ENCODE measurements at places on chromosomes 4 and X. TPM values are rescaled to one million over a fixed set of nuclear protein-coding genes. Genes with fewer than 3 reads are reported as not detected.

The WDR17 gene
- total RNA-seq = 1.4 TPM

The IL2RG gene
- total RNA-seq = 366 TPM

The MAGEC1 gene
- not detected for total RNA-seq

The LEF1 gene
- 77.0 TPM for total RNA-seq

The SH3TC1 gene
- total RNA-seq = 14.2 TPM

The SLC9B1 gene
- 0.28 TPM for total RNA-seq

The TMEM47 gene
- total RNA-seq = not detected

The HSFX1 gene
- total RNA-seq = 0.57 TPM

The TDO2 gene
- not detected for total RNA-seq

The TCEAL9 gene
- total RNA-seq = 0.97 TPM

The CSAG1 gene
- not detected for total RNA-seq

The IL1RAPL2 gene
- not detected for total RNA-seq

DNA sequence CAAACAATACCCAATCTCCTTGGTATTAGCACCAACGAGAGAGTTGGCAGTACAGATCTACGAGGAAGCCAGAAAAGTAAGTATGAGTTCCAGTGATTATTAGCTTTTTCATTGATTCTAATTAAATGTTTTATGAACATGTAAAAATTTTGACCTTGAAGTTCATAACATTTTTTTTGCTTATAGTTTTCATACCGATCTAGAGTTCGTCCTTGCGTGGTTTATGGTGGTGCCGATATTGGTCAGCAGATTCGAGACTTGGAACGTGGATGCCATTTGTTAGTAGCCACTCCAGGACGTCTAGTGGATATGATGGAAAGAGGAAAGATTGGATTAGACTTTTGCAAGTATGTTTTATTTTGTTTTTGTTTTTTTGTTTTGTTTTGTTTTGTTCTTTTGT is 10.1 kb downstream of the DDX3X start:
- H3K27ac ChIP-seq = no peak overlapping the region
- no peak overlapping the region for H3K4me3 ChIP-seq
- no peak for DNase-seq

- H3K4me3 ChIP-seq = no peak overlapping the region
Measured at GRCh38 chr4:24211856-24212255, 322.0 kb upstream of the PPARGC1A start.

DNA sequence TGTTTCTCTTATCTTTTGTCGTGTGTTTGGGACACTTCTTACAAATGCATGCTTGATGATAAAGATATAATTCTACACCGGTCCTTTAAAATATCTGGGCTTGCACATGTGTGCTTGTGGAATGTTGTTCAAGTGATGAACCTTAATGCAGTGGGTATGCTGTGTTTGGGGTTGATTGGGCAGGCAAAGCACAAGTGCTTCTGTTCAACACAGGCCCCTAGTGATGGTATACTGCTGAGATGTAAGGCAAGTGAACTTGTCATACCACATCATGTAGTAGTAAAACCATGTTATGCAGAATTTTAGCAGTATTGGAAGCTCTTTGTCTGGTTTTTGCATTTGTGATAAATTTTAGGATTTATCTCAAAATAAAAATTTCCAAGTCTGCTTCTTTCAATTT is 23.9 kb downstream of the TBC1D19 start:
- no peaks in the 10 kb centered on the region for H3K36me3 ChIP-seq
- H3K4me3 ChIP-seq = no peak overlapping the region
- no peak for DNase-seq
- no peaks in the 10 kb centered on the region for H3K27me3 ChIP-seq
- H3K4me1 ChIP-seq = peaks cover 13% of the 10 kb centered on the region

GRCh38 chr4:70603856-70604255 is 11.8 kb downstream of the AMBN start:
- H3K4me3 ChIP-seq = no peak overlapping the region
- no peak overlapping the region for H3K27ac ChIP-seq
- no peak for DNase-seq
- no peaks in the 10 kb centered on the region for H3K4me1 ChIP-seq
- H3K27me3 ChIP-seq = peaks cover 19% of the 10 kb centered on the region

DNA sequence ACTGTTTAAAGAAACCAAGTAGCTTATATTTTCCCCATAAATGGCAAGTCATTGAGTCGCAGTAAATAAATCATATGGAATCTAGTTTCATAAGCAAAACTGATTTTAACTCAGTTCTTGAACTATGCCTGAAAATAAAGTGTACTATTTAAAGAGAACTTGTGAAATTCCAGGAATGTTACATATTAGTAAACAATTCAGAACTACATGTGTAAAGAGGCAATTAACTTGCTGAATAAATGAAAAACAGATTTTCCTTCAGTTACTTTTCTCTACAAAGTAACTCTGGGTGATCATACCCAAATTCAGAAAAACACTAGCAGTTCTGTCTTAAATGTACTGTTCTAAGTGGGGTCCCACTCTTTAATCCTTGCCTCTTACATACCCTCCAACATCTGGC is 236.1 kb upstream of the EDNRA start:
- DNase-seq = no peak
- H3K27me3 ChIP-seq = no peaks in the 10 kb centered on the region
- H3K36me3 ChIP-seq = no peaks in the 10 kb centered on the region

GRCh38 chr4:4609622-4610334 is 67.9 kb upstream of the STX18 start:
- DNase-seq = no peak
- H3K4me3 ChIP-seq = no peak overlapping the region
- H3K4me1 ChIP-seq = no peaks in the 10 kb centered on the region
- H3K27ac ChIP-seq = no peak overlapping the region
- no peaks in the 10 kb centered on the region for H3K36me3 ChIP-seq
- no peaks in the 10 kb centered on the region for H3K27me3 ChIP-seq

- H3K4me1 ChIP-seq = peaks cover 4% of the 10 kb centered on the region
- H3K27ac ChIP-seq = no peak overlapping the region
- DNase-seq = no peak
- peaks cover 15% of the 10 kb centered on the region for H3K27me3 ChIP-seq
Measured at GRCh38 chr4:106367072-106367471, 1.5 kb downstream of the GIMD1 start.

- H3K4me3 ChIP-seq = no peak overlapping the region
- no peaks in the 10 kb centered on the region for H3K4me1 ChIP-seq
- DNase-seq = no peak
Measured at GRCh38 chr4:90833706-90834105, 706.5 kb downstream of the CCSER1 start.

GRCh38 chrX:44012484-44013096 is 39.4 kb upstream of the NDP start:
- no peak overlapping the region for H3K4me3 ChIP-seq
- peak; percentile 9 for DNase-seq
- peaks cover 9% of the 10 kb centered on the region for H3K27me3 ChIP-seq
- H3K27ac ChIP-seq = no peak overlapping the region
- H3K4me1 ChIP-seq = peaks cover 13% of the 10 kb centered on the region
- no peaks in the 10 kb centered on the region for H3K36me3 ChIP-seq

DNA sequence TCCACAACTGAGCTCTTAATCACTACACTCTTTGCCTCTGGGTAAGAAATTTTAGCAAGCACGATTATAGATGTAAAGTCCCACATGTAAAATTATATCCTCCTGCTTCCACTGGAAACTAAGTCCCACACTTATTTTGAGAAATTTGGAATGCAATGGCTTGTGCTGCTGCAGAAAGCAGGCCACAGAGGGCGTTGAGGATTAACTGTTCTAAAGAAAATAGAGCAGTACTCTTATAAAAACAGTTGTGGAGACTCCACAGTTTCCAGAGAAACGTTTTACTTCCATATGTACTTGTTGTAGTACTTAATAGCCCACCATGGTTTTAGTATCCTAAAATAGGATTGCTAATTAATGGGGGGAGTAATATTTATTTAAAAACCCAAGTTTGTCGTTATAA is 1.7 kb upstream of the CENPC start:
- no peak for DNase-seq
- H3K4me3 ChIP-seq = peak overlapping the region; percentile 30
- H3K27ac ChIP-seq = no peak overlapping the region
- H3K36me3 ChIP-seq = peaks cover 27% of the 10 kb centered on the region
- H3K27me3 ChIP-seq = no peaks in the 10 kb centered on the region

DNA sequence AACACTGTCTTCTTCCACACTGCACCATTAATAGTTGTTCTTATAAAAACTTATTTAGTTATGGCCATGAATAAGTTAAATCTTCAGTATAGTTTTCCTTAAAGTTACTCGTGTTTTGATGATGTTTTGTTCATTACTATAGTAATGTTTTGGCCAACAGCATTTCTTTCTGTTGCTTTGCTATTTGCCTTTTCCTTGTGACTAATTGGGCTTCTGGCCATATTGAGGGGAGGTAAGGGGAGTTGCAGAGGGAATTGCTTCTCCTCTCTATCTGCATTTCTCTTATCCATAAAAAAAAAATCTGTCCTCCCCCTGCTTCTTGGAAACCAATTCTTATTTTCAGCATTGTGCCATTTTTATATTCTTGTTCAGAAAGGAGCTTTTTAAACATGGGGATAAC is 42.7 kb upstream of the ZCCHC12 start:
- H3K27me3 ChIP-seq = peaks cover 2% of the 10 kb centered on the region
- H3K4me3 ChIP-seq = no peak overlapping the region
- H3K4me1 ChIP-seq = no peaks in the 10 kb centered on the region
- no peaks in the 10 kb centered on the region for H3K36me3 ChIP-seq
- no peak overlapping the region for H3K27ac ChIP-seq

GRCh38 chr4:80678413-80678812 is 342.9 kb downstream of the CFAP299 start:
- DNase-seq = no peak
- no peak overlapping the region for H3K4me3 ChIP-seq
- no peak overlapping the region for H3K27ac ChIP-seq

GRCh38 chrX:68659385-68659784 is 11.9 kb downstream of the STARD8 start:
- no peak for DNase-seq
- H3K36me3 ChIP-seq = no peaks in the 10 kb centered on the region
- no peak overlapping the region for H3K27ac ChIP-seq
- H3K4me3 ChIP-seq = no peak overlapping the region

- H3K4me1 ChIP-seq = peaks cover 2% of the 10 kb centered on the region
- H3K27ac ChIP-seq = no peak overlapping the region
- no peaks in the 10 kb centered on the region for H3K36me3 ChIP-seq
Measured at GRCh38 chrX:150766351-150767044, 73.3 kb downstream of the MTMR1 start.

GRCh38 chrX:13387666-13388494 is 68.0 kb upstream of the ATXN3L start:
- peaks cover 7% of the 10 kb centered on the region for H3K4me1 ChIP-seq
- no peak overlapping the region for H3K27ac ChIP-seq
- H3K4me3 ChIP-seq = no peak overlapping the region
- no peak for DNase-seq

DNA sequence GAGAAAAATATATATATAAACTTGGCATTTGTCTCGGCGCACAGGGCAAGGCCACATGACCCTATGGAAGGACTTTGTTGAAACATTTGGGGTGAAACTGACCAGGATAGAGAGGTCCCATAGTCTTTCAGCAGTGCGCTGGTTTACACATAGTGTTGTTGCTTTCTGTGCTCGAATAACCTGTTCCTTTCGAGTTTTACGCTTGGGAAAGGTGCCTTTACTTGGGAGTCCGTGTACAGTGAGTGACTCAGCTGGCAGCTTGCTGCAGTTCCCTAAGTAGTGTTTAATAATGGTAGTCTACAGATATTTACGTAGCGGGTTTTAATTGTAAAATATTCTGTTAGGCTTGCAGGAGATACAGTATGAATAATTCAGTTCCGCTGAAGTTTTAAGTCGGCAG is 578 bp downstream of the APOOL start:
- peak overlapping the region; percentile 76 for H3K27ac ChIP-seq
- peaks cover 6% of the 10 kb centered on the region for H3K4me1 ChIP-seq
- peak overlapping the region; percentile 87 for H3K4me3 ChIP-seq
- DNase-seq = no peak
- no peaks in the 10 kb centered on the region for H3K27me3 ChIP-seq

- DNase-seq = no peak
- no peak overlapping the region for H3K4me3 ChIP-seq
- H3K4me1 ChIP-seq = no peaks in the 10 kb centered on the region
- H3K27me3 ChIP-seq = no peaks in the 10 kb centered on the region
- no peaks in the 10 kb centered on the region for H3K36me3 ChIP-seq
Measured at GRCh38 chr4:20925176-20925575, 224.9 kb downstream of the PACRGL start.

GRCh38 chr4:26298198-26298947 is 22.4 kb upstream of the RBPJ start:
- peaks cover 4% of the 10 kb centered on the region for H3K36me3 ChIP-seq
- peak overlapping the region; percentile 24 for H3K4me3 ChIP-seq
- peak overlapping the region; percentile 81 for H3K27ac ChIP-seq
- no peaks in the 10 kb centered on the region for H3K27me3 ChIP-seq

DNA sequence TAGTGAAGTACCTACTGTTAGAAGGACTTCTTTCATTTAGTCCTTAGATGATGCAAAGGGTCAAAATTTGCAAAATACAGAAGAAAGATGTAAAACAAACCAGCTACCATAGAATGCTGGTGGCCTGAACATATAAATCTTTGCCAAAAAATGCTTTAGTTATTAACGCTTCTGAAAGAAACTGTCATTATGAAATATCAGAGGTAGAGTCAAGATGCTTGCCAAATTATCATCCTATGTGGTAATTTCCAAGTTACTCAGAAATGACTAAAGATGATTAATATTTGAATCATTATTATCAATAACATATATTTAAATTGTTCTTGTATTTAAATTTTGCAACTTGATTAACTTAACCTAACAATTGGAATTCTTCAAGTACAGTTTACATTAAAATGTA is 588.4 kb upstream of the FAM241A start:
- no peak overlapping the region for H3K27ac ChIP-seq
- no peaks in the 10 kb centered on the region for H3K36me3 ChIP-seq
- H3K27me3 ChIP-seq = no peaks in the 10 kb centered on the region
- no peak overlapping the region for H3K4me3 ChIP-seq

GRCh38 chr4:138092060-138092459 is 150.1 kb downstream of the SLC7A11 start:
- H3K36me3 ChIP-seq = no peaks in the 10 kb centered on the region
- no peaks in the 10 kb centered on the region for H3K4me1 ChIP-seq
- no peaks in the 10 kb centered on the region for H3K27me3 ChIP-seq
- no peak for DNase-seq

GRCh38 chr4:156686120-156686519 is 285.5 kb downstream of the PDGFC start:
- no peak for DNase-seq
- no peaks in the 10 kb centered on the region for H3K36me3 ChIP-seq
- no peak overlapping the region for H3K27ac ChIP-seq
- no peak overlapping the region for H3K4me3 ChIP-seq

- no peak overlapping the region for H3K4me3 ChIP-seq
- H3K27ac ChIP-seq = no peak overlapping the region
- no peaks in the 10 kb centered on the region for H3K36me3 ChIP-seq
- peaks cover 14% of the 10 kb centered on the region for H3K27me3 ChIP-seq
Measured at GRCh38 chr4:87224141-87224923, 3.9 kb upstream of the KLHL8 start.
